ENCODE measurements at places on chromosomes 11 and 22.
A peak's percentile ranks its signal among the peaks of the same experiment; 100 is the strongest.

DNA sequence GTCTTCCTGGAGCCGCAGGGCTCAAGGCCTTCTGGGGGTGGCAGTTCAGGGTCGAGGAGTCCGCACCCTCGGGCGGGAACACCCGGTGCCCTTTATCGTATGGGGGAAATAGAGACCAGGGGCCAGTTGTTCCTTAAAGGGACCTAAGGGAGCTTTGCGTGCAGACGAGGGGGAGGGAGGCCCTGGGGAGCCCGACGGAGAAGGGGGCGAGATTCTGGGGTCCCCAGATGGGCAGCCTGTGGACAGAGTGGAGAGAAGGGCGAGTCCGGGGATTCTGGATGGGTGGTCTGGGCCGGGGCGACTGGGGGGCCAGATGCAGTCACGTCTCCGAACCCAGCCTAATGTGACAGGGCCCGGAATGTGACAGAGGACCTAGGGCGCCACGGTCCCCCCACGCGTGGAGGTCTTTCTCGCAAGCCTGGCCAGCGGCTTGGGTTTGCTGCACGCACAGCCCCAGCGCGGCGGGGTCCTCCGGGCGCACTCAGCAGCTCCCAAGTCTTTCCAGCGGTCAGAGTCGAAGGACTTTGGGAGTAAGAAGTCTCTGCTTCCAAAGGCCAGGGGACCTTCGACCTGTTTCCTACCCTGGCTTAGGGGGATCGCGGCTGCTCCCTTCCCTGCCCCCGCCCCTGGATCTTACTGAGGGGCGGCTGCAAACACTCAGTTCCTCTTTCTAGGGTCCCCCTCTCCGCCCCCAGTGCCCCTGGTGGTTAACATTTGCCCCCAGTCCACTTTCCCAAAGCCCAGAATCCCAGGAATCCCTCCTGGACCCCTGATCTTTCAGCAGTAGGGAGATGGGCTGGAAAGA lies 547 bp downstream of the TUBA8 start:
- no peak for DNase-seq

DNA sequence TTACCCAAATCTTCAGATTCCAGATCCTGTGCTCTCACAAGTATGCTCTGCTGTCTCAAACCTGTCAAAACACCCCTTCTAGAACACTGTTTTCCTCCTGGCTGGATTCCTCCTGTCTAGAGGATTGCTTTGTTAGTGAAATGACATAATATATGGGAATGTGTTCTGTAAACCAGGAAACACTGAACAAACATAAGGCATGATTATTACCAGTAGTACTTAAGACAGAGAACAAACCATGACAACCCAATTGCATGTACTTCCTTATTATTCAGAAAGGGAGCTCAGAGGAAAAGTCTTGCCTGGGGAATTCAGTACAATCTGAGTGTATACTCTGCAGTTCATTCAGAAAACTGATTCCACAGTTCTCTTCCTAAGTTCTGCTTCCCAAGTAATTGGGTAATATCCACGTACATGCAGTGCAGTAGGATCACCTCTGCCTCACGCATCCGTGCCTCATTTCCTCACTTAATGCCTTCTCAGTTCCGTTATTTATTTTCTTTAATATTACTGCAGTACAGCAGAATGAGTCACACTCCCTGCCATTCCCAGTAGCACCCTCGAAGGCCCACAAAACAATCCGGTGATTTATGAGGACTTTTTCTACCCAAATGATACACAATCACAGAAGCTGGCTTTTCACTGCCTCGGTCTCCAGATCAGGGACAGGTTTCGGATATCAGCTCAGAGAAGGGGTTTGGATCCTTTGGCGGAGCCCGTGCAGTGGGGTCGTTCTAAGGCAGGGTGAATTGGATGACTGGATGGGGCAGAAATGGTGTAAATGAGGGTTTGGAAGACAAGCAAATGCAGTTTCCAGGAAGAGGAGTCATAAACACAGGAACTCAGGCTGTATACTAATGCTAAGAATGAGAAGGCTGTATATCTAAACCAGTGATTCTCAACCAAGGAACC lies 896.9 kb downstream of the KCNA4 start:
- peak; percentile 84 for DNase-seq

- DNase-seq: peak; percentile 68
Observed at GRCh38 chr11:108632041-108632704, 32.7 kb upstream of the DDX10 start.

- no peak for DNase-seq
Observed at GRCh38 chr11:66251809-66252208, 16.6 kb upstream of the RAB1B start.

- peak; percentile 38 for DNase-seq
Observed at GRCh38 chr11:1882265-1883238, 9.1 kb downstream of the PRR33 start.

GRCh38 chr11:31005202-31005601 lies 364.3 kb downstream of the DCDC1 start:
- DNase-seq: no peak

- no peak for DNase-seq
Observed at GRCh38 chr22:27335102-27335660, 466.4 kb downstream of the MN1 start.

GRCh38 chr11:68012843-68013610 lies 2.9 kb downstream of the ALDH3B1 start:
- peak; percentile 98 for DNase-seq

- DNase-seq: no peak
Observed at GRCh38 chr22:27329131-27329850, 472.3 kb downstream of the MN1 start.

GRCh38 chr22:17910561-17911311 lies 113.6 kb downstream of the MICAL3 start:
- peak; percentile 88 for DNase-seq

- no peak for DNase-seq
Observed at GRCh38 chr11:59009661-59010060, 70.4 kb downstream of the GLYATL1 start.

DNA sequence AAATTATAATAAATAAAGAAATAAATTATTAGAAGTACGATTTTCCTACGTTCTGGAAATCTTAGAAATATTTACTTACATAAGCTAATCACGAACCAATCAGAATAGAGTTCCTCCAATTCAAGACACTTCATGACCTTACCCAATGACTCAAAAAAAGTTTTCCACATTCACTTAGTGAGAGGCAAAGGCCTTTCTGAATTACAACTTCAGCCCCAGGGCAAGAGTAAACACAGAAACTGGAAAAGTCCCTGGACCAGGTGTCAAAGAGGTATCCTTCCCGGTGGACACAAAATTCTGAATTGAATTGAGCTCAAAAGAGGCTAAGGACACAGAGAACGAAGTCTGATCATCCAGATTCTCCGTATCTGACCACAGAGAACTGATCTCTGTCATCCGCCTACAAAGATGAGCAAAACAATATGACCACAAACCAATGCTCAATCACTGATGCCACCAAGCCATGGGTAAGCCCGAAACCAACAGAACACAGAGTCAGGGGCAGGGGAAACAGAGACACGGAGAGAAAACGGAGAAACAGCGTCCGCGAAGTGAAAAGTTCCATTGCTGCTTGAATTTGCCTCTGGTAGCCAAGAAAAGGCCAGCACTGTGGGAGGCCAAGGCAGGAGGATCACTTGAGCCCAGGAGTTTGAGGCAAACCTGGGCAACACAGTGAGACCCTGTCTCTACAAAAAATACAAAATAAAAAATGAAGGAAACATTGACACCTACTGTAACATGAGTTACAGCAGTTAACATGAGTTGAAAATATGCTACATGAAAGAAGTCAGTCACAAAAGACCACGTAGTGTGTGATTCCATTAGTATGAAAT lies 6.8 kb downstream of the BID start:
- DNase-seq: no peak

GRCh38 chr22:28600546-28601143 lies 79.0 kb downstream of the TTC28 start:
- peak; percentile 46 for DNase-seq

DNA sequence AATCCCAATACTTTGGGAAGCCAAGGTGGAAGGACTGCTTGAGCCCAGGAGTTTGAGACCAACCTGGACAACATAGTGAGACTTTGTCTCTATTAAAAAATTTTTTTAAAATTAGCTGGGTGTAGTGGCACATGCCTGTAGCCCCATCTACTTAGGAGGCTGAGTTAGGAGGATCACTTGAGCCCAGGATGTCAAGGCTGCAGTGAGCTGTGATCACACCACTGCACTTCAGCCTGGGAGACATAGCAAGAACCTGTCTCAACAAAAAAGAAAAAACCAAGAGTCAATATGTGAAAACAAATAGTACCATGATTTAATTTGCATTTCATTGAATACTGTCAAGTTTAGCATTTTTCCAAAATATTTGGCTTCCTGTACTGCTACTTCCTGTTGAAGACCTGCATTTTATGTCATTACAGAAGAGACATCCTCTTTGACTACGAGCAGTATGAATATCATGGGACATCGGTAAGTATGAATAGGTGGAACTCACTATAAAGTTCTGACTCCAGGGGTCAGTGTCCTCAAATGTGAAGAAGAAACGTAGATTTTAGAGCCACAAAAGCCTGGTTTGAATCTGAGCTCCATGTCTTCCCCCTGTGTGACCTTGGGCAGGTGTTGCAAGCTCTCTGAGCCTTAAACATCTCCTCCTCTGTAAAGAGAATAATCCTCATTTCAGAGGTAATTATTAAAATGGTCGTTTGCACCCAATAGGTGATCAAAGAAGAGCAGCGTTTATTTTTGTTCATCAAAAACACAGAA lies 16.0 kb downstream of the CDC45 start:
- DNase-seq: peak; percentile 20

GRCh38 chr11:118876286-118876685 lies 7.4 kb upstream of the CXCR5 start:
- no peak for DNase-seq

- peak; percentile 91 for DNase-seq
Observed at GRCh38 chr11:11813288-11813962, 28.3 kb upstream of the USP47 start.

DNA sequence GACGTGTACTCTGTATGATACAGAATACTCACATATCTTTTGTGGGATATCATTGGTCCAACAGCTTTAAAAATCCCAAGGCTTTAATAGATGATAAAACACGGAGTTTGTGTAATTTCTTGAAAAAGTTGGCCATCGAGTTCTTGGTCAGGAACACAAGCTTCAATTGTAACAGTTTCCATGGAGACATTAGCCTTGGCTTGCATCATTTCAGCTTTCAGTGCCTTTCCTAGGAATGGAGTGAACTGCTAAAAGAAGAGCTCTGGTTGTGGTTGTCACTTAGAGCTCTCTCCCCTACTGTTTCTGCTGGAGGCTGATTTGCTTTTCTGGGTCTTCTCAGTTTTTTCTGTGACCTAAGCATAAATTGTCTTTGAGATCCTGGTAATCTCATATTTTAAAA lies 14.2 kb downstream of the BMAL1 start:
- peak; percentile 51 for DNase-seq

DNA sequence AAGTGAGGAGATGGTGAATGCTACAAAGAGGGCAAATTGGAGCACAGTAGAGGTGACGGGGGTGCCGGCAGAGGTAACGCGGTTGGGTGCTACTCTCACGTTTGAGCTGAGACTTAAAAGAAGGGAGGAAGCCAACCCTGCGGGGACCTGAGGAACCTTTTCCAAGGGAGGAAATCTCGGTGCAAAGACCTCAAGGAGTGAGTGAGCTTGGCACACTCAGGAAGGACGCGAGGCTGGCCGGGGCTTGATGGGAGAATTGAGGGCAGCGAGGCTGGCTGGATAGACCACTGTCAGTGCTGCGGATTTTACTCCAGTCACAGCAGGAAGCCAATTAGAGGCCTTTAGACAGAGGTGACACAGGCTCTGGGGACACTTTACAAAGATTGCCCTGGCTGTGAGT lies 25.0 kb downstream of the TSKU start:
- no peak for DNase-seq

GRCh38 chr11:102716527-102716926 lies 8.2 kb downstream of the MMP8 start:
- DNase-seq: no peak

- no peak for DNase-seq
Observed at GRCh38 chr11:13341026-13341425, 63.4 kb downstream of the BMAL1 start.

DNA sequence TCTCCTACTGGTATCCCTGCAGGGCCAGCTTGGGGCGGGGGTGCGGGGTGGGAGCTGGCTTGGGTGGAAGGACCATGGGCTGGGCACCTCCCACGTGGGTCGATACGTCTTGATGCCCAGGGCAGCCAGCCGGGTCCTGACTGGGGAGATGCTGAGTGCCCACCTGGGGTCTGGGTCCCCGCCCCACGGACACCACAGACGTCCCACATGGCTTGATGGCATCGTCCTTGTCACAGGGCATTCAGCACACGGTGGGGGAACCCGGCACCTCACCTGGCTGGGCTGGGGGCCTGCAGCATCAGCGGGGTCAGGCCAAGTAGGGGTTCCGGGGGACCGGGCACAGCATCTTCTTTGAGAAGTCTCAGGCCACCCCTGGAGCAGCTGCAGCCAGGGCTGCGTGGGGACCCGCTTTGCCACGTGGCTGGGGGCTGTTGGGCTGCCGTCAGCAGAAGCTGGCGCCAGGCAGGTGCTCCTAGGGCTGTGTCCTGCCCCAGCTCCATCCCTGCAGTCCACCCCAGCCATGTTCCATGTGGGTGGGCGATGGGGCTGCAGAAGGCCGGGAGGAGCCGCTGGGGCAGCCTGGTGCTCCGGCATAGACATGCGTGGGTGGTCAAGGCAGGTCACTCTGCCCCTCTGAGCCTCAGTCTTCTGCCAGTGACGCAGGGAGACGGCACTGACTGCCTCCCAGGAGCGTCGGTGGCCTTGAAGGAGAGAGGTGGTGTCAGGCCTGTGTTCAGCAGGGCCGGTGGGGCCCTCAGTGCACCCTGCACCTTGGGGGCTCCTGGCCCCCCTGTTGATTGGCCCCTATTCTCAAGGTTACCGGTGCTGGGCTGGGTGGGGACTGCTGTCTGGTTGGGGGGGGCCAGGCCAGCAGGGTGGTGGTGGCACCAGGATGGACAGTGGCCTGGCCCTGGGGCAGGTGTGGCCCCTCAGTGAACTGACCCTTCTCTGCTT lies 8.4 kb downstream of the SELENOO start:
- DNase-seq: no peak

DNA sequence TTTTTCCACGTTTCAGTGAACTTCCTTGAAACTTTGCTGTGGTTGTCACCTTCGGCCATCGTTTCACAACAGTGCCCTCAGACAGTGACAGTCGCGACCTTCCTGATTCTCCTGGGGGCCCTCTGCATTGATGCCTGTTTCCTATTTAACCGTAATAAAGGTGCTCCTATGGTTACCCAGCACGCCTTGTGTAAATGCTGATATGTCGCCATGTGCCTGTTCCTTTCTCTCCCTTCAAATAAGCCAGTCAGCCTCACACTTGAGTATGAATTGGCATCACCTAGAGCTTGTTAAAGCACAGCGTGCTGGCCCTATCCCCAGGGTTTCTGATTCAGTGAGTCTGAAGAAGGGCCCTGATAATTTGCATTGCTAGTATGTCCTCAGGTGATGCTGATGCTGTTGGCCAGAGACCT lies 104.8 kb downstream of the MICAL2 start:
- DNase-seq: no peak

GRCh38 chr11:120012245-120012644 lies 125.7 kb downstream of the TRIM29 start:
- DNase-seq: no peak

Measured in fibroblast of gingiva (primary cell).